ENCODE measurements at places on chromosomes 1 and 21.

DNA sequence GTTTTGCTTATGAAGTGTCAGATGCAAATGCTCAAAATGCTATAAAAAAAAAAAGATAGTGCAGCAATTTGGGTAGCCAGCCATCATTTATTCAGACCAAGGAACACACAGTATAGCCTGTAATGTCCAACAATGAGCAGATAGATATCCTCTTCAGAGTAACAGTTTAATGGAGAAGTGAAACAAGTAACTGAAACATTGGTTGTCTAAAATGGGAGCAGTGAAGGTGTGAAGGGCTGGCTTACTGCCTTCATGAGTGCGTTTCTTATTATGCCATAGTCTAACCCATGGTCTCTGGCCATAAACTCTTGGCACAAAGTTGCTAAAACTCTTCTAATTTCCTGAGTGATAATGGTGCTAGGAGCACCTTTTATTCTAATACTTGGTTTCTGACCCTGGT lies 11.4 kb downstream of the RGS5 start:
- DNase-seq, result no peak

DNA sequence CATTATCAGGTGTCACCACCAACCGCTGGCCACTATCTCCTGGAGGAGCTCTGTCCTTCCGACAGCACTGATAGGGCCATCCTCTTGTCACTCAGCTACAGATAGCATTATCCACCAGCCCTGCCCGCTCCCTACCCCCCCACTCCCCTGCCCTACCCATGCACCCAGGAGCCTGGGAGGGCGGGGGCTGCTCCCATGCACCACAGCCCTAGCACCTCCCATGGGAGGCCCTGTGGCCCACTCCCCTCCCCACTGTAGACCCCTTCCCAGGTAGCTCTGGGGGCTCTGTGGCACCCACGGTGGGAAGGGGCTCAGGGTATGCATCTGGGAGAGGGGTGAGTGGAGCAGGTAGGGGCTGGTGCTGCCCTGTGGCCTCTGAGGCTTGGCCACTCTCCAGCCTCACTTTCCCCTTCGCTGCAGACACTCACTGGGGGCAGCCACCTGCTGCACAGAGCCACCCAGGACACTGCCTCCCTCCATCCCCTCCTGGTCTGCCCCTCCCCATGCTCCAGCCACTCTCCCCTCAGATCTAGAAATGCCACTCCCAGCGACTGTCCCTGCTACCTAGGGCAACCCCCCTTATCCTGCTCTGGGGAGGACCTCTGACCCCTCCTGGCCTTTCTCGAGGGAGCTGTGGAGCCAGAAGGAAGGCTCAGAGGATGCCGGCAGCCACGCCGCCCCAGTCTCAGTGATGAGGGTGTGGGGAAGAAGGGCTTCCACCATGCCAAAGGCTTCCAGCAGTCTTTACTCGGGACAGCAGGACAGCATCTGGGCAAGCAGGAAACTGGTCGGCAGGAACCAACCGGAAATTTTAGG lies 58.5 kb downstream of the WNT9A start:
- no peak for DNase-seq

GRCh38 chr1:11753555-11754208 lies 8.3 kb upstream of the C1orf167 start:
- DNase-seq, result no peak

DNA sequence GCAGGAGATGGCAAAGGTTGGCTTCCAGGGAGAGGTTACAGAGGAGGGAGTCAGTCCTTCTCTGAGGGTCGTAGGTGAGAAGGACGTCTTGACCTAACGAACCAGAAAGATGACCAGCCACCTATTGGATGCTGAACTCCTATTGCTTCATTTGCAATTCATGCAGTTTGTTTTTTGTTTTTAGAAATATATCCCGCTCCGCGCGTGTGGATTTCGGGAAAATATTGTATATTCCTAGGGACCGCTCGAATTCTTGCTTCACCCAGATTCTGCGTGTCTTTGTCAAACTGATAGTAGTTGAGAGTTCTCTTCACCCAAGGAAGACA lies 564 bp downstream of the DISP1 start:
- no peak for DNase-seq

DNA sequence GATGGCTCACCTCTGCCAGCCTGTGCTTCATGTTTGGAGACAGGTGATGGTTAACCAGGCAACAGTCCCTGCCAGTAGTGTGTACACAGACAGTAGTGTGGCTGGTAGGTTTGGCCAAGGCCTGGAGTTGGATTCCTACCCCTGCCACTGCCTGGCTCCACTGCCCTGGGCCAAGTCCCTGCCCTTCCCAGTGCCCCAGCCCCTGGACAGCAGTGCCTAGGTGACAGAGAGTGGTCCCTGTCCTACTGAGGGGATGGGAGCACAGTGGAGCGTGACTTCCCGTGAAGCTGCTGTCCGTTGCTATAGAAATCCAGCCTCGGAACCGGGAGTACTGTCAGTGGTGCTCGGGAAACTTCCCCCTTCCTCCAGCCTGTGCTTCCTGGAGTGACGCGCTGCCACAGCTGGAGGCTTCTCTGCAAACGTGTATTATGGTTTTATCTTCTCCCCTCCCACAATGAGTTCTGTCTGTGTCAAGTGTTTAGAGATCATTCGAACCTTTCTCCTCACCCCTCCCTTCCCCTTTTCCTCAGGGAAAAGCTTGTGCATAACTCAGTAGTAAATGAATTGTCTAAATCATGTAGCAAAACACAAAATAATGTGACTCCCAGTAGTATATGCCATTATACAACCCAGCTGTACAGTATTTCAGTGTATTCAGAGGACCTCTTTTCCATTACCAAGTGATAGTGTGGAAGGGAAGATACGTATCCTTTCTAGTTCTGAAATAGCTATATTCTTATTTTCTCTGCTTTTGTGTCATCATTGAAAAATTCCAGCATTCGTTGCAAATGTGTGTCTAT lies 73.4 kb downstream of the GALNT2 start:
- no peak for DNase-seq
